ENCODE measurements at places on chromosomes 11 and 22.

DNA sequence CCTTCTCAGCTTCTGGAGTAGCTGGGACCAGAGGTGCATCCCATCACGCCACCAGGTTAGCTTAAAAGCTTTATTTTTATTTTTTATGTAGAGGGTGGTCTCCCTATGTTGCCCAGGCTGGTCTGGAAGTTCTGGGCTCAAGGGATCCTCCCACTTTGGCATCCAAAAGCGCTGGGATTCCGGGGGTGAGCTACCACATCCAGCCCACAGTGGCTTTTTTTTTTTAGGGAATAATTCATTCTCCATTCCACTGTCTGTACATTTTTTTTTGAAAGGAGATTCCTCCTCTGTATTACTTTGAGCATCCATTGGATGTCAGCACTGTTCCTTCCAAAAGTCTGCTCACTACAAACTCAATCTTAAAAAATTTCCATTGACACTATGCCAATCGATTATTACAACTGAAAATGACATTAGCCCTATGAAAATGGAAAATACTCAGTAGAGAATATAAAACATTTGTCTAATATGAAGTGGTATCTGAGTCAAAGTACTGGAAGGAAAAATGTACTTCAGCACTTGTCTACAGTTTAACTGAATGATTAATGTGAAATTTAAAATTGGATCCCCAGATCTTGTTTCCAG lies 1.3 kb upstream of the LPXN start:
- peak; percentile 43 for DNase-seq

DNA sequence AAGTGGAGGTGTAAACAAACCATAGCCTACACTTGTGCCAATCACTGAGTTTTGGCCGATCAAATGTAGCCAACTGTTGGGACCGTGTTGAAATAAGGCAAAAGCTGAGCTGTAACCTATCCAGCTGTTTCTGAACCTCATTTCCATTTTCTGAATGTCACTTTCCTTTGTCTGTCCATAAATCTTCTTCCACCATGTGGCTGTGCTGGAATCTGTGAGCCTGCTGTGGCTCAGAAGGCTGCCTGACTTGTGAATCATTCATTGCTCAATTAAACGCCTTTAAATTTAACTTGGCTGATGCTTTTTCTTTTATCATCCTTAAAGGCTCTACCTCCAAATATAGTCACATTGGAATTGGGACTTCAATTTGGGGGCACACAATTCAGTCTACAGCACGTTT lies 203.1 kb upstream of the MPPED2 start:
- peak; percentile 96 for DNase-seq

DNA sequence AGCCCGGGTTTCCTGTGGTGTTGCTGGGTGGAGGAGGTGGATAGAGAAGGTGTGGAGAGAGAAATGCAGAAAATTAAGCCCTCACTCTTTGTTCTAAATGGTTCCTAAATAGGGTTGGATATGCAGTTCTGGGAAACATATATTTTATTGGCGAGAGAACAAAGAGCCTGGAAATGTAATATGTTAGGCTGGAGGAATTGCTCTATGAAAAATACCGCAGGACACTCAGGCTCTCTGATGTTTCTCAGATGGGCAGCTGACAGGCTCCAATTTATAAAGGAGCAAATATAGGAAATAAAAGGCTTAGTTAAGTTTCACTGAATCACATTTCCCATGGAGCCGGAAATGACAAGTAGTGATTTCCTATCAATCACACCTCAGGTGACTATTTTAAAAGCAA lies 428.0 kb downstream of the TMEM135 start:
- no peak for DNase-seq

- no peak for DNase-seq
These were observed 66.3 kb upstream of the PRDM11 start for GRCh38 chr11:45079943-45080719.

DNA sequence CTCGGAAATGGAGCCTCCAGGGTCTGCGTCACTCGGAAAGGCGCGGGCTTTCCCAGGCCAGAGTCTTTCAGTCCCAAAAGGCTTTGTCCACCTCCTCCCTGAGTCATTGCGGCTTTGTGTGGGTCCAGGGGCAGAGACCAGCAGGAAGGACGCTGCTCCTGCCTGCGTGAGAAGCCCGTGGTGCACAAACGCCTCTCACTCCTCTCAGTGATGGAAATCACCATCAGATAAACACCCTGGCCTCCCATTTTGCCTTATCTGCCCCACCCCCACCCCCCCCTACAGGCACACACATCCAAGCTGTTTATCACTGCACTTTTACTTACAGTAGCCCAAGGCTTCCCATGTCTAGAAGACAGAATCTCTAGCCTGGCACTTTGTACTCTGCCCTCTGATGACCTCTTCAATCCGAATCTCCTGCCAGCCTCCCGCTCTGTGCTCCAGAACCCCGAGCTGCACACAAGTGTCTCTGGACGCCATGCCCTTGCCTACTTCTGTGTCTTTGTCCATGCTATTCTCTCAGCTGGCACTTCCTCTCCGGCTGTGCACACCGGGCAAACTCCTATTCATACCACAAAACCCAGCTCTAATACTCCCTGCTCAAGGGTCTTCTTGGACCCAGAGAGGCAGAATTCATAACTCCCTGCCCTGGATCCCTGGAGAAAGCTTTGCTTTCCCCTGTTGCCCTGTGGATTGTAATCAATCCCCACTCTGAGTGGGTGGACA lies 954.6 kb downstream of the TBC1D22A start:
- no peak for DNase-seq

GRCh38 chr11:24734742-24735237 lies 237.9 kb downstream of the LUZP2 start:
- DNase-seq: no peak

Data from A673 (cell line).